ENCODE measurements at places on chromosomes 6 and 20. TPM values are rescaled to one million over a fixed set of nuclear protein-coding genes. Genes with fewer than 3 reads are reported as not detected.

DNA sequence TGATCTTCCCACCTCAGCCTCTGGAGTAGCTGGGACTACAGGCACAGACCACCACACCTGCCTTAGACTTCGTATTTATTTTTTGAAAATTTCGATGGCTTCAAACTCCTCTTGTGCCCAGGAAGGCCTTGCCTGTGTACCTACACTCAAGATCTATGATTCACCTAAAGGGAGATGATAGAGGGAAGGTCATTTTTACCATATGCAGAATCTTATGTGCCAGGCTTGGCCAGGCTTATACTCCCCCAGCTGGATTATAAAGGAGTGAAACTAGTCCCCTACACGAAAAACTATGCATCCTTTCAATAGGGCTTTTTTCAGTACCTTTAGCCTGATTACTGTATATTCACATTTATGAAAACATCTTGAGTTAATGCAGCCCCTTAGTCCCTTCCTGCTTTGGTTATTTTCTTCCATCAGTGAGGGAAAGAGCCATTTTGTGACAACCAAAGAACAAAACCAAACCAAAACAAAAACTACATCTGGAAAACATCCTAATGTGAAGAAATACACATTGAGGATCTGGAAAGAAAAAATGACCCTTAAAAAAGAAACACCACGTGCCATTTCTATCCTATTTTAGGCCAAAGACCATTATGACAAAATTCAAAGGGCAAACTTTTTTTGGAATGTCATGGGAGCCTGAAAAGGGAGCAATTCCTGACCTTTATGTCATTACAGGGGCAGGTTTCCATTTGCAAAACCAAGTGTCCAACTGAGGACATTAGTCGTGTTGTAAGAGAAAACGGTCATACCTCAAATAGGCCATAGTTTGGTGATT is 34.7 kb downstream of the RIPOR2 start:
- no peak for DNase-seq

GRCh38 chr6:93420163-93420795 is 920 bp upstream of the EPHA7 start:
- no peak for DNase-seq

GRCh38 chr20:51023617-51024155 is 779 bp upstream of the KCNG1 start:
- no peak for DNase-seq

GRCh38 chr6:95228636-95229035 is 348.7 kb upstream of the MANEA start:
- no peak for DNase-seq

RIPPLY2 gene
- not detected for total RNA-seq

GNRH2 gene
- total RNA-seq = not detected

TCP1 gene
- total RNA-seq = 98.5 TPM

CCN6 gene
- total RNA-seq = 1.3 TPM

DDO gene
- total RNA-seq = 0.17 TPM
